HS-27A (cell line): ENCODE measurements at places on chromosomes 16 and 17.

GRCh38 chr16:9094011-9094846 is 2.8 kb downstream of the HAPSTR1 start:
- no peak for DNase-seq

DNA sequence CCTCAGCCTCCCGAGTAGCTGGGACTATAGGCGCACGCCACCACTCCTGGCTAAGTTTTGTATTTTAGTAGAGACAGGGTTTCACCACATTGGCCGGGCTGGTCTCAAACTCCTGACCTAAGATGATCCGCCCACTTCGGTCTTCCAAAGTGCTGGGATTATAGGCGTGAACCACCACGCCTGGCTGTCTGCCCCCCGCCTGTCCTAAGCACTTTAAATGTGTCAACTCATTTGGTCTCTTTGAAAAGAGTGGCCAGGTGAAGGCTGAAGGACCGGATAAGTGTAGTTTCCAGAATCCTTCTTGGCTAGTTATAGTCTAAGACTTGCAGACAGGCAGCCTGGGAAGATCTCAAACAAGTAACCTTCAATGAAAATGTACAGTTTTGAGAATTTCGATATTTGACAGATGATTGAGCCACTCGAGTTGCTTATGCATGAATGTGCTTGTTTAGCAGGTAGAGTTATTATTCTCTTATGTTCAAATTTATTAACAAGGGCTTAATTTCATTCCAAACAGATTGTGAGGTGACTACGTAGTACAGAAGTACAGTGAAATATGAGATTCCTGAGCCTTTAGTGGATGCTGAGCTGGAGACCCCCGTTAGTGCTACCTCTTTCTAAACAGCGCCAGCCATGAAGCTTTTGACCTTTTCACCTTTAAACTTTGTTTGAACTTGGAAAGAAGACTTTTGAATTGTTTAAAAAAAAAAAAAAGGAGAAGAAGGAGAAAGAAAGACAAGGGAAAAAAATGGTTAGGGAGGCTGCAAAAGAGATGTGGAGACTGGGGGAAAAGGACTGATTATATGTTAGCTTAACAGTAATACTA is 164.4 kb upstream of the TBX2 start:
- no peak for DNase-seq

DNA sequence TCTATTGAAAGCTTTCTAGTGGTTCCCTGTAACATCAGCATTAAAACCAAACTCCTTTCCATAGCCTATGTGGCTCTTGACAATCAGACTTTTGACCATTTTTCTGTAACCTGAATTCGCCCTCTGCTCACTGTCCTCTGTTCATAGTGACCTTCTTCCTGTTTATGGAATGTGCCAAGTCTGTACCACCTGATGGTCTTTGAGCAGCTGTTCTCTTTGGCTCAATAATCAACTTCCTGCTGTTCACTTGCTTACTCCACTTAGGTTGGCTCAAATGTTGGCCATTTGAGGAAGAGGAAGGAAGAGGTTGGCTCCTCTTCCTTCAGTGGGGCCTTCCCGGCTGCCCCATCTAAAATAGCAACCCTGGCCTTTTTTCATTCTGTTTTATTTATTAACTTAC is 251.5 kb downstream of the CA10 start:
- no peak for DNase-seq

DNA sequence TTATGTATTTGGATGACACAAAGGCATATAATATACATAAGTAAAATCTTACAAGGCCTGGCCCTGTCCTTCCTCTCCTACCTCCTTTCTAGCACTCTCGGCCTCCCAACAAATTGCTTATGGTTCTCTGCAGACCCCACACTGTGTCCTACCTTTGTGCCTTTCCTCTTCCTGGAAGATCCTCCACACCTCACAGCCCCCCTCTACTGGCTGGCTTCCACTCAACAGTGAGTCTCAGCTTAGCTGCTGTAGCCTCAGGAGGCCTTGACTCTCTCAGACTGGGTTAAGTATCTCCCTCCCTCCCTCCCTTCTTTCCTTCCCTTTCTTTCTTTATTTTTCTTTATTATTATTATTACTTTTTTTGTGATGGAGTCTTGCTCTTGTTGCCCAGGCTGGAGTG is 8.3 kb upstream of the SLC52A1 start:
- no peak for DNase-seq

DNA sequence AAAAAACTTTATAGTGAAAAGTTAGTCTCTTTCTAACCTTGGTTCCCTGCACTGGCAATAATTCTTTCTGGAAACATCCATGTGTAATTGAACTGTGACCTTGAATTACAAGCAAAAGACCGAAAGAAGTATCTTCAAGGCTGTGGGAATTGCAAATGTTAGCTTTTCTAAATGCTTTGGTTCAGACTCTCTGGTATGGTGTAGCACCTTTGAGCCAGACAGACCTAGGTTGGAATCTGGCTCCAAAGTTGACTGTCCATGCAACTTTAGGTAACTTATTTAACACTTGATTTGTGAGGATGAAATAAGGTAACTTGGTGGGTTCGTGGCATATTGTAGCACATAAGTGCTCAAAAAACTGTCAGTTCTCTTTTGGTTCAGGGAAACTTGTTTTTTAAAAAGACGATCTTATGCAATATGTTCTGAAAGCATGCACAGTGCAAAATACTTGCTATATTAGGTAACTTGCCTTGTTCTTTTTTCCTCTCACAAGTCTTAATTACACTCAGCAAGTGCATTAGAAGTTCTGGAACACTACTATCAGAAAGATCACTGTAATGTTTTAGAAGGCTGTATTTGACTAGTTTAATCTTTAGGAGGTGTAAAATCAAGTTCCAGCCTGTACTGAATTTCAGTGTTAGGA is 46.3 kb downstream of the TANGO6 start:
- DNase-seq, result no peak

DNA sequence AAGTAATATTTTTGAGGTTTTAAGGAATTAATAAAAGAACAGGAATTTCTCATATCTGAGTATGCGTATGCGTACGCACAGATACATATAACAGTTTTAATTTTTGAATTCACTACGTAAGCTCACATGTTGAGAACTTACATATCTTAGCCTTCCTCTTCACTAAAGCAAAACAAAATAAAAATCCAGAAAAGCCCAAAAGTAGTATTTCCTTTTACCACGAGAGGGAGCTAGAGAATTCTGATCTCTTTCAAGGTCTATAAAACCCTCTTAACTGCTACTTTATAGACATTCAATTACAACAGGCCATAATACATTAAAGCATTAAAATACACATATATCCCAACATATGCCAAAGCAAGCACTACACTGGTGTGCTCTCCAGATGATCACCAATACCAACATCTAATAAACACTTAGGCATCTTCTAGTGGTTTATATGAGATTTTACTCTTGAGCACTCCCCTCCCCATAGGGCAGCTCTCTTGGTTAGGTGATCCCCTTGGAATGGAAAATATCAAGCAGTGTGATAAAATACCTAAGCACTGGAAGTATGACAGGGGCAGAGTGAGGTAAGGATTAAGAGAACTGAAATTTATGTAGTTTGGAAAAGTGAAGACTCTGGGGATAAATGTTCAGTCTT is 94.0 kb downstream of the SKAP1 start:
- DNase-seq, result peak; percentile 56

DNA sequence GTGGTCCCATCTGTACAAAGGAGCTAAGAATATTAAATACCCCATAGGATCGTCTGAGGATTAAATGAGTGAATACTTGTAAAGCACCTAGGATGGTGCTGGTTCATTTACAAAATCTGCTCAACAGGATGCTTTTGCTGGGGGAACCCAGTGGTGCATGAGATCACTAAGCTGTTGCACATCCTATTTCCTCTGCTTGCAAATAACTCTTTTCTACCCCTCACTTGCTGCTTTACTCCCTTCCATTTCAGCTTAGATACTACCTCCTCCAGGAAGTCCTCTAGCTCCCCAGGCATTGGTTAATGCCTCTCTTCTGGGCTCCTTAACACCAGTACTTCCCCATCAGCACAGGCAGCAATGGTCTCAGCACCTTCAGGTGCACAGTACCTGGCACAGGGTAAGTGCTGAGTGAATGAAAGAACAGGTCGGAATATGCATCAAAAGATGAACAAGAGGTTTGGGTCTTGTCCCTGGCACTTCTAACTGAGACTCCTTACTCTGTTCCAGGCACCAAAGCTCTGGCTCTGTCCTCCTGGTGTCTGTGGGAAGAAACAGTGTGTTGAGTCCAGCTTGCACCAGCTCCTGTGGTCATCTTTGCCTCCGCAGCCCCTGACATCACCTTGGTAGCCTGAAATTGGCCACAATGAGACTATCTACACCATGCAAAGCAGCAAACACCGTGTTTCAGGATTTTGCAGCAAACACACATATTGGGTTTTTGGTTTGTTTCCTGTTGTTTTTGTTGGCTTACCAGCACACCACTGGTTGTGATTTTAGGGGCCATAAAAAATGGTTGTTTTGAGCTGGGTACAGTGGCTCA is 24.1 kb upstream of the IL21R start:
- DNase-seq, result no peak

GRCh38 chr16:66569827-66570405 is 3.7 kb downstream of the CMTM1 start:
- DNase-seq, result no peak

DNA sequence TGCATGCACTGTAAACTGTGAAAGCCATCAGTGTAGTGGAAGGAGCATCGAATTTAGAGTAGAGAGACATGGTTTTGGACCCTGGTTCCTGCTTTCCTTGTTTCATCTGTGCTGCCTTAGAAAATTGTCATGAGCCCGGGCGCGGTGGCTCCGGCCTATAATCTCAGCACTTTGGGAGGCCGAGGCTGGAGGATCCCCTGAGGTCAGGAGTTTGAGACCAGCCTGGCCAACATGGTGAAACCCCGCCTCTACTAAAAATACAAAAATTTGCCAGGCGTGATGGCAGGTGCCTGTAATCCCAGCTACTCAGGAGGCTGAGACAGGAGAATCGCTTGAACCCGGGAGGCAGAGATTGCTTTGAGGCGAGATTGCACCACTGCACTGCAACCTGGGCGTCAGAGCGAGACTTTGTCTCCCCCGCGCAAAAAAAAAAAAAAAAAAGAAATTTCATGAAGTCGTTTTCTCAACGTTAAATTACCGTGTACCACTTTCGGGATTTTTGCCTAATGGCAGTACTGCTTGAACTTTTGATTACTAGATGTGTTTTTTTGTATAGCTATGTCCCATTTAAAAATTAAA is 912 bp downstream of the COQ7 start:
- no peak for DNase-seq

- DNase-seq, result no peak
Observed at GRCh38 chr16:84768061-84768807, 51.6 kb upstream of the CRISPLD2 start.

GRCh38 chr17:80060644-80061043 is 24.2 kb downstream of the CCDC40 start:
- no peak for DNase-seq

- no peak for DNase-seq
Observed at GRCh38 chr16:66849021-66849420, 4.8 kb downstream of the CA7 start.
